ENCODE measurements at places on chromosomes 1 and 21.

GRCh38 chr1:18309552-18310155 is 171.1 kb upstream of the KLHDC7A start:
- no peak for DNase-seq

DNA sequence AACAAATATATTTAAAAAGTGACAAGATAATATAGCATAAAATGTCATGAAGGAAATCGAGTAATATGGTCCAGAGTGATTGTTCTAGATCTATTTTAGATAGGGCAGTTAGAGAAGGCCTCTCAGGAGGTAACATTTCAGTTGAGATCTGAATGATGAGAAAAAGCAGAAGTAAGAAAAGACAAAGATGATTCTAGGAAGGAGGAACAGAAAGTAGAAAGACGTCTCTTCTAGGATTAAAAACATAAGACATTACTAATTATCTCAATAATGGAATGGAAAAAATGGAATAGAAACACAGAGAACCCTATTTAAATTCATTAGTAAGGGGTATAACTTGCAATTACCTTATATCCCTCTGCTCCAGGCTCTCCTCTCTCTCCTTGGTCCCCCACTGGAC is 130.0 kb upstream of the ZNHIT6 start:
- DNase-seq, result no peak

GRCh38 chr1:28208818-28209441 is 23.9 kb downstream of the DNAJC8 start:
- peak; percentile 37 for DNase-seq

GRCh38 chr1:115136106-115136505 is 46.8 kb upstream of the TSPAN2 start:
- DNase-seq, result no peak

DNA sequence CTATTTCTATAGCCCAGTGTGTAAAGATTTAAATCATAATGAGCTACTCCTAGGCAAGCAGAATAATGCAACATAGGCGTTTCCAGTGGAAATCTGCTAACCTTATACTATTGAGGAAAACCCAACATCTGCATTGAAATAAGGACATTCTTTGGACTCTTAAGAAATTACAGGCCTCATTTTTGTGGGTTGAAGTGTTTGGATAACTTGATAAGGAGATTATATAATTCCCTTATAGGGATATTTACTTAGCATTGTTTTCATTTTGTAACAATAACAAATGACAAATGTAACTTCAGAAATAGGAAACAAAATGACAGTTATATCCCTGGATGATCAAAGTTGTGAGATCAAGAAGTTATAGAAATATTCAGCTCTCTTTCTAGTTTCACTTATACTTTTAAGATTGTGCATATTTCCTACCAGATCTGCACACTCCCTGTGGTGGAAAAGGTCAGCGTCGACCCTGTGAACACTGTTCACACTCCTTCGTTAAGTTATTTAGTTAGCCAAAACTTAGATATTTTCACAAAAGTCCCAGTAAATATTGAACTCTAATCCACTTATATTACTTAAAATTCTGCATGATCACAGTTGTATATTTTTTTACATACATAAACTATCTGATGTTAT is 284.4 kb upstream of the C1orf105 start:
- DNase-seq, result no peak

GRCh38 chr1:72846476-72847278 is 564.3 kb upstream of the NEGR1 start:
- DNase-seq, result no peak

Data from activated CD4-positive, alpha-beta T cell treated with anti-CD3 and anti-CD28 coated beads for 1 hour (primary cell).